ENCODE measurements at places on chromosomes 12 and 14. TPM values are rescaled to one million over a fixed set of nuclear protein-coding genes. Genes with fewer than 3 reads are reported as not detected.

Gene HOXC6
- 3.9 TPM for total RNA-seq

Gene SLCO1A2
- total RNA-seq = not detected

Gene KRT8
- 785 TPM for total RNA-seq

Gene IL23A
- 1.1 TPM for total RNA-seq

Gene SETD1B
- total RNA-seq = 6.8 TPM

Gene SPATS2
- total RNA-seq = 17.6 TPM

Gene IFI27
- 3.8 TPM for total RNA-seq

Gene RERGL
- total RNA-seq = not detected

Gene GPR162
- 3.7 TPM for total RNA-seq

Gene WIF1
- total RNA-seq = not detected

Gene GPHN
- 9.5 TPM for total RNA-seq

Gene CRACR2A
- 1.8 TPM for total RNA-seq

Gene GALNT9
- not detected for total RNA-seq

Gene BEGAIN
- 1.8 TPM for total RNA-seq

Gene LTB4R2
- 1.1 TPM for total RNA-seq

Gene PPFIA2
- total RNA-seq = 0.16 TPM

Gene CLEC7A
- not detected for total RNA-seq

Gene OR4K13
- not detected for total RNA-seq

Gene MYO1H
- total RNA-seq = not detected

Gene TCP11L2
- 3.4 TPM for total RNA-seq

Gene KSR2
- total RNA-seq = 0.63 TPM

Gene ACOT4
- 2.3 TPM for total RNA-seq

Gene RBP5
- total RNA-seq = not detected

Gene IGFBP6
- 258 TPM for total RNA-seq

Gene TESPA1
- total RNA-seq = not detected

Gene ADAMTS20
- total RNA-seq = not detected

Gene GPX2
- not detected for total RNA-seq

Gene HOXC5
- total RNA-seq = 2.0 TPM

Gene CS
- total RNA-seq = 130 TPM

Gene ARHGEF25
- total RNA-seq = 6.1 TPM

Gene STON2
- total RNA-seq = 17.9 TPM

Gene TAS2R30
- total RNA-seq = 0.63 TPM

Gene VEZT
- total RNA-seq = 56.8 TPM

Gene CCDC38
- total RNA-seq = not detected

Gene CHGA
- not detected for total RNA-seq

Gene DLGAP5
- total RNA-seq = 1.9 TPM

Gene CCDC88C
- total RNA-seq = 11.9 TPM

Gene AQP6
- under 0.01 TPM for total RNA-seq

Gene E2F7
- total RNA-seq = 10.9 TPM

Gene OR4K5
- not detected for total RNA-seq

Gene PRKCH
- total RNA-seq = 2.7 TPM

Gene IFT81
- 3.7 TPM for total RNA-seq

Gene HNF1A
- total RNA-seq = 0.25 TPM

Gene KIF26A
- 1.1 TPM for total RNA-seq
